Left lobe of liver (tissue), 2 donors: ENCODE measurements at places on chromosomes 1 and 21. TPM values are rescaled to one million over a fixed set of nuclear protein-coding genes. Genes with fewer than 3 reads are reported as not detected.

- DNase-seq: no peak
These were observed 25.3 kb upstream of the EFHD2 start for GRCh38 chr1:15384301-15384901.

GRCh38 chr1:204073837-204074273, 940 bp downstream of the SOX13 start:
- DNase-seq: peak; percentile 58

DNA sequence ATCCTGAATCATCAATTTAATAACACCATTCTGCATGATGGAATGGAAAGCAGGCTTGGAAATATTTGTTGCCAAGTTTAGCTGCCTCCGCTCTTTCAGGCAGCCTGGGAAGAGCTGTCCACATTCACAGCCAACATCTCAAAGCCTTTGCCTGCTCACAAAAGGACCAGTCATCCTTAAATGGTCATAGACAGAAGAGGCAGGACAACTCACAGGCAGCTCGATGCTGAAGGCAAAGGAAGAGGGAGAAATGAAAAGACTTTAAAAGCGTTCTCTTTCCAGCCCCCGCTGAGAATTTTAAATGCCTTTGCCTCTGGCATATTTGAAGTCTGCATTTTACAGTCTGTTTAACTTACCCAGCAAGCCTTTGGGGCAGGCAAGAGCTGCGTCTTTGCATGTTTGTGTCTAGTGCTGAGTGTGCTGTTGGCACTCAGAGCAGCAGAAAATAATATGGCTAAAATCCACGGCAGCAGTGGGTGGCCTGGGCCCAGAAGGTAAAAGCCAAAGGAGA, 68.9 kb downstream of the NMNAT2 start:
- no peak for DNase-seq

DNA sequence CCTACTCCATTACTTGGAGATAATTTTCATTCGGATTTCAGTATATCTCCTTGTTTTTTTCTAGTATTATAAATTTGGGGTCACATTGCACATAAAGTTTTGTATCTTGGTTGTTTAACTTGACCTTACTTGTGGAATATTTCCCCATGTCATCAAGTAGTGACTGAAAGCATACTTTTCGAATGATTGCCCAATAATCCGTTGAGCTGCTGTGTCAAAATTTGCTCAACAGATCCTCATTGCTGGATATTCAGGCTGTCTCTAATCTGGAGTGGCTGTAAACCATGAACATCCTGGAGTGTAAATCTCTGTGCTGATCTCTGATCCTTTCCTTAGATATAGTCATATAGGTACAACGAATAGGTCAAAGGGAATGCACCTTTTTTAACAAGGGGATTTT, 4.9 kb downstream of the NIPAL3 start:
- no peak for DNase-seq

DNA sequence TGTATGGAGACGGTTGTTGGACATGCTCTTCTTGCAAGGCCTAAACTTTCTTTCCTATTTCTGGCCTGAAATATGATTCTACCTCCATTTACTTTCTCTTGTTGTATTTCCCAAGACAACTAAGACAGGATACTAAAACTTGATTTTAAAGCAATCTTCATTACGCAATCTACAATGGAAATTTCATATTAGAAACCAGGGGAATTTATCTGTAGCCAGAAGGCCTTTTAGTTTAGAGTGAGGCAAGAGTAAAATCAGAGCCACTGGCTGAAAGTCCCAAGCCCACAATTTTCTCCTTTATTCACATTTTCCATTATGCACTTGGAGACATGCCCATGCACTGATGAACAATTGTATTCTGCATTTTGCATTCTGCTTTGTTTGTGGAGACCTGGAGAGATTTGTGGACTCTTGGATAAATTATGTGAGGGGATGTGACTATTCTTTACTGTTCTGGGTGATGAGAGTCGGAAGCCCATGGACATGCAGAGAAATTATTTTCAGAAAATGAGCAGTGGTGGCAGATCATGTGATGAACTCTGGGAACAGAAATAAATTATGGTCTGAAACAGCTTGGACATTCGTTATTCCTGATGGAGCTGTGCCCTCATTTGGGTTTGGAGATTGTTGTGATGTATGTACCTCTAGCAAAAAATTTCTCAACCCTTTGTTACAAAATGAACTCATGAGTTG, 336.8 kb downstream of the SEC16B start:
- no peak for DNase-seq

GRCh38 chr1:94039514-94039870, 81.5 kb downstream of the ABCA4 start:
- DNase-seq: peak; percentile 70

GRCh38 chr21:32021319-32021994, 148.6 kb downstream of the HUNK start:
- peak; percentile 59 for DNase-seq

DNA sequence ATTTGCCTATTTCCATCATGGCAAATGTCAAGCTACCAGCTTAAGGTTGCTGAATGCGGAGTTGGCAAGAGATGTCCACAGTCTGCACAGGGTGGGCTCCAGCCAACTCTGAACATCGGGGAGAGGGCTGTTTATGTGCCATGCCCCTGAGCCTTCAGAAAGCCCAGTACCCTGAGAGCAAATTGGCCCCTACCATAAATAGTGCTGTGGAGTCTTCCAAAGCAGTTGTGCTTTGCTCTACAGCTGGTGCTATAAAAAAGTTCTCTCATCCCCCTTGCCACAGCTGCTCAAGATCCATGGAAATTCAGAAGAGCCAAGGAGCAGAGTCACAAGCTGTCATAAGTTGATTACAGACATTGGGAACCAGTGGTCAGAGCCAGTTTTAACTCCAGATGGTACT, 85.6 kb upstream of the CLDN14 start:
- no peak for DNase-seq

DNA sequence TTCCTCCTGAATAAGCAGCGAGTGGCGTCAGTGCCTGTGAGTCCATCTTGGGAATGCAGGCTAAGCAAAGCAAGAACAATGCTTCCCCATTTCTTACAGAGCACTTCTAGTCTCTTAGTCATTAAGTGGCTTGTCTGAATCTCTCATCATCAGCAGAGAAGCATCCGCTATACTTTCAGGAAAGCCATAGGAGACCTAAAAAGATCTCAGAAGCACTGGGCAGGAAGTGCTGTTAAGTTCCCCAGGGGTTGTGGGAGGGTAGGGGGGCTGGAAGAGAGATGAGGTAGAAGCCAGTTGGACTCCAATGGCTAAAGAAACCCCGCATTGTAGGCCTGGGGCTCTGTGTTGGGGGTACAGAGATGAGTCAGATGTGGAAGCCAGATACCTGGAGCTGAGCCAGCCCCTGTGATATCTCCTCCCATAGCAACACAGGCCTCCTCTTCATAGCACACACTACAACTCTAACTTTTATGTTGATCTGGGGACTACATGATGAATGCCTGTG, 44.9 kb downstream of the SYT6 start:
- DNase-seq: no peak

The PCP4 gene
- not detected for total RNA-seq

The SLC37A1 gene
- total RNA-seq: 5.0 TPM

The PLA2G5 gene
- total RNA-seq: 5.8 TPM

The CELA2A gene
- 0.91 TPM for total RNA-seq

The CLEC20A gene
- not detected for total RNA-seq
